HTR-8/SVneo (cell line): ENCODE measurements at places on chromosomes 5 and 9.

- DNase-seq, result no peak
Measured at GRCh38 chr9:91042541-91042940, 240.9 kb downstream of the SYK start.

GRCh38 chr9:114417511-114417910 lies 29.7 kb upstream of the AKNA start:
- no peak for DNase-seq

DNA sequence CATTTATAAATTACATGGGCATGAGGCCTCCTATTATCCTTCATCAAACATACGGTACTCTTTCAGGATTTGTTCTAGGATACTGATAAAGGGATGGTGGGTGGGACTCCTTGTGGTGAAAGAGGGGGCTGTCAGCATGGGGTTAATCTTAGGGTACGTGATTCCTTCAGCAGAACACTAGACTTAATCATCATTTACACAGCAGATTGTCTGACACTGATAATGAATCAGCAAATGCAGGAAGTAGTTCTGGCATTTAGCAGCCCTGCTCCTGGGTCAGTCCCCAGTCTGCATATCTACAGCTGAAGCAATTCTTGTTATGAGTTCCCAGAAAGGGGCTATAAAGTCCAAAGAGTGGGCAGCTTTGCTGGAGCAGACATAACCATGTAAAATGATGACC lies 384.6 kb downstream of the SPOCK1 start:
- peak; percentile 35 for DNase-seq

DNA sequence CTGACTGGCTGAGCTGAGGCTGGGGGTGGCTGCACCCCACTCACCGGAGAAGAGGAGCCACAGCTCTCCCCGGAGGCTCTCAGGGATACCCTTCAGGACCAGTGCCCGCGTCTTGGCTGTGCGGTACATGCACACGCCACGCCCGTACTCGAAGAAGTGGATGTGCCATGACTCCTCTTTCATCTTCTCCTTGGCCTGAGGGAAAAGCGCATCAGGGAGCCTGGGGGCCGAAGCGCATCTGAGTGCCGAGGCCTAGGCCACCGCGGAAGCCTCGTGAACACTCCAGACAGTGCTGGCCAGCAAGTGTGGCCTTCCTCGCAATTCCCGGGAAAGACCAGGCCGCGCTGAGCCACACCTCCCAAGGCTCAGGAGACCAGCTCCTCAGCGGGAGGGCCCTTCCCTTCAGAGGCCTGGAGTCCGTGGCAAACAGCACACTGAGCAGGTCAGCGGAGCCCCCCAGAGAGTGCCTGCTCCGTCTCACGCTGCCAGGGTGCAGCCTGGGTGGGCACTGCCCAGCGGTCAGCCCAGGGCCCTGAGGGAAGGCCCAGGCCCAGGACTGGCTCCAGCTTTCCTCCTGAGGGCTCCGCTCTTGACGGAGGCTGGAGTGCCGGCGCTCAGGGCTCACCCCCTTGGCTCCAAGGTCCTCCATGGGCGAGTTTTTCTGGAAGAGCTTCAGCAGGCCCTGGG lies 20.5 kb upstream of the MRNIP start:
- no peak for DNase-seq

GRCh38 chr5:173094012-173094661 lies 38.0 kb downstream of the CREBRF start:
- DNase-seq, result no peak

DNA sequence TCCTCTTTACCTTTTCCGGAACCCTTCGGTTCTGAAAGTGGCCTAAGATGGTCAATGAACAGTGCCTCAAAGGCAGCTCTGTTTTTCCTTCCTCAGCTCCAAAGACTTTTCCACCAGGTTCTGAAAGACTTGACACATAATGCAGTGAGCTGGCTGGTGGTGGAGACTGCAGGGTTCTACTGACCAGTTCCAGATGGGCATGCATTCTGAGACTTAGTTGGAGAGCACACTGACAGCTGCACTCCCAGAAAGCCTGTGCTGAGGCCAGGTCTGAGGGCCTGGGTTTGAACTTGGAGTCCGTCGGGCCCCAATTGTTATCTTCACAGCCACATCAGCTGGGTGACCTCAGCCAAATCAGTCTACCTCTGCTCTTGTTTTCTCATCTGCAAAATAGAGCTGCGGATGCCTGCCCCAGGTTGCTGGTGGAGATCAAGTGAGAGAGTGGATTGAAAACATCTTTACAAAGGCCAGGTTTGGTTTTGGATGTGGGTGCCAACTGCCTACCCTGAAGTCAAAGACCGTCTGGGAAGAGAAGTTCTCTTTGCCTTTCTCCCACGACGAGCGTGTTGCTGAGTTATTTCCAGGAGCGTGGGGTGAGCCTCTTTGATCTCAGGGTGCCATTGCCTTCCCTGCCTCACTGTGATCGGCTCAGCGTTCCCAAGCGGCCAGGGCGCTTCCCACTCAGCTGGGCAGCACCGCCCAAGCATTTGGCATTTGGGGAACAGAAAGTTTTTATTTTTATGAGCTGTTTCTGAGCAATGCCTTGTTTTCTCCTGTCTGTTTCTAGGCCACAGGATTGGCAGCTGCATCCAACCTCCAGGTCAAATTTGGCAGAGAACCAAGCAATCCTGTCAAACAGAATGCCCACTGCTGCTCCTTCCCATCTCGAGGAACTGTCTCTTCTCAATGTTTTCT lies 54.9 kb downstream of the RAD23B start:
- no peak for DNase-seq

GRCh38 chr5:181217803-181218062 lies 5.3 kb upstream of the TRIM41 start:
- DNase-seq, result no peak
